Suppressor macrophage treated with lipopolysaccharide for 4 hours (primary cell): ENCODE measurements at places on chromosomes 1 and 21.
A peak's percentile ranks its signal among the peaks of the same experiment; 100 is the strongest.

DNA sequence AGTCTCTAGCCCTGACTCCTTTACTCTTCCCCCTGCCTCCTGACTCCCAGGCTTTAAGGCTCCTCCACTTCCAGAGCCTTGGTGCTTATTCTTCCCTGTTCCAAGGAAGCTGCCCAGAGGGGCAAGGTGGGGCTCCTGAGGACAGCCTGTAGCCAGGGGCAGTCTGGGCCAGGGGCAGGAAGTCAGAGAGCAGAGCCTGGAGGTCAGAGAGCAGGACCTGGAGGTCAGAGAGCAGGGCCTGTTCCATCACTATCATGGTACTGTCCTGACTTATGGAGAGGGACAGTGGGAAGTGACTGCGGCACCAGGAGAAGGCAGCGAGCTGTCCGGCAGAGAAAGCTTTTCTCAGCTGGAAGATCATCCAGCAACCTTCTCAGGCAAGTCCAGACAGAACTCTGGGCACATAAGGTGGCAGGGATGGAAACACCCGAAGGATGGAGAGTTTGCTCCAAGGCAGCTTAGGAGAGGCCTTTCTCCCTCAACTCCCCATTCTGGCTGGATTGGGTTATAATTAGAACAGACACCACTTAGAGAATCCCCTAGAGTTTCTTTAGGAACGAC lies 25.0 kb downstream of the PLXNA2 start:
- DNase-seq: no peak

GRCh38 chr1:177077734-177078499 lies 86.6 kb downstream of the ASTN1 start:
- no peak for DNase-seq

GRCh38 chr1:34199927-34200326 lies 23.2 kb downstream of the C1orf94 start:
- no peak for DNase-seq

GRCh38 chr1:232307296-232308017 lies 322.5 kb downstream of the SIPA1L2 start:
- no peak for DNase-seq

DNA sequence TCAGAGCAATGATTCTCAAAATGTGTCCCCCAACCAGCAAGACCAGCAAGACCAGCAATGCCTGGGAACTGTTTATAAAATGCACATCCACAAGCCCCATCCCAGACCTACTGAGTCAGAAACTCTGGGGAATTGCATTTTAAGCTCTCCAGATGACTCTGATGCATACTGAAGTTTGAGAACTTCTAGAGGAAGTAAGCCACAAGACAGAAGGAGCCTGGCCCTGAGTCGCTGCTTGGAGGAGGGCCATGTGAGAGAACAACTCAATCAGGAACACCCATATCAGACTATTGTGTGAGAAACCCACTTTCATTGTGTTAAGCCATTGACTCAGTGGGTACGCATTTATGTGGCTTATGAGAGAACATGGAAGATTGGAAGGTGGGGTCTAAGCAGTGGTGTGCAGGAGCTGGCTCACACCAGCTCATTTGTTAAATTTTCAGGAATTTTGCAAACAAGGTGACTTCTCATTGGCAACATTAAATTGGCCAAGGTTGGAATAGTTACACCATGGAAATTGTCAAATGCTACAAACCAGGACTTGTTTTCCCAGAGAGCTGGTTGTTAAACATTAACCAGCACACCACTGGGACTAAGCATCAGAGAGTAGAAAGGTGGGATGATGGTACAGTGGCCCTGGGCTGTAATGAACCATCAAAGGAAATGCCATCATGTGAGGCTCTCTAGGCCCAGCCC lies 38.9 kb downstream of the ATP1A1 start:
- peak; percentile 73 for DNase-seq

- DNase-seq: no peak
Observed at GRCh38 chr1:244336232-244336899, 115.3 kb downstream of the ADSS2 start.

GRCh38 chr1:165896277-165896676 lies 68.9 kb downstream of the UCK2 start:
- DNase-seq: no peak
